ENCODE measurements at places on chromosomes 11 and 22.
A peak's percentile ranks its signal among the peaks of the same experiment; 100 is the strongest.

GRCh38 chr11:35239471-35240075, 100.6 kb downstream of the CD44 start:
- no peak for DNase-seq

DNA sequence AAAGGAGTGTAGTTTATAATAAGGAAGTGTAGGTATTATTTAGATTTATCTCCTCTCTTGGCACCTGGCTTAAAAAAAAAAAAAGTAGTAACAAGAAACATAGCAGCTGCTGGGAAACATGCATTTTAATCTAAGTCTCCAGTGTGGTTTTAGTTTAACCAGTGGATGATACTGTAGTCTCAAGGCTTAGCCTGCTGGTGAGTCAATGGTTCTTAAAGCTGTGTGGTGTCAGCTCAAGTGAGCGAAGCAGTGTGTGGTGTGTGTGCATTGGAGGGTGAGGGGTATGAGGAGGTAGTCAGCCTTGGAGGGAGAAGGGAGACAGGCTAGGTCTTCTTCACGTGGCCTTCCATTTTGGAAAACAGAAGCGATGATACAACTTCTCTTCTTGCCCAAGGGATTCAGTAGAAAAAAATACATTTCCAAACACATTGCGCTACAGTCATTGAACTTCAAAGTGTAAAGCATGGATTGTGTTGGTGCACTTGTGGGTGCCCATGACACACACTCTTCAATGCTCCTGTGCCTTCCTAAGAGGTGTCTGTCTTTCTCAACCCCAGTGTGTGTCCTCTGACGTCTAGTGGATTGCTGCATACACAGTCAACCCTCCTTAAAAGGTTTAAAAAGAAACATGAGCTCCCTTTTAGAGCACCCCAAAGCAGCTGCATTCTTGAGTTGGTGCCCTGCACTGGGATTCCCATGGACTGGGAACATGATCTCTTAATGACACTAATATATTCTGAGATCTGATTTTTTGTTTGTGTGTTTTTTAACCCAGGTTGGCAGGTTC, 40.1 kb downstream of the ZBTB16 start:
- no peak for DNase-seq

DNA sequence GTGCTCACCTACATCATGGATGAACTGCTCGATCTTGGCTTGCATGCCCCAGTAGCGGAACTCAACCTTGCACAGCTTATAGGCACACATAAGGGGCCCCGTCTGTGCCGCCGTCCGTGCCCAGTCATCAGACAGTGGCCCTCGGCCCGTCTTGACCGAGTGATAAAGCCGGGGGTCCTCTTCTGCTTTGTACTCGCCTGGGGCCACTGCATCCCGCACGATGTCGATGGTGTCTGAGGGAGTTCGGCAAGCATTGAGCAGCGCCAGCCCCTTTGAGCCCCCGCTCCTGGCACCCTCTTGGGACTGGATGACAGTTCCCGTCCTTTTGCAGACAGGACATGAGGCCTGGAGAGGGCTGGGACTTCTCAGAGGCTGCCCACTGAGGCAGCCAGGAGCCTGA, 3.3 kb downstream of the PITPNM1 start:
- DNase-seq, result no peak

GRCh38 chr22:26789951-26790350, 132.6 kb downstream of the MIAT start:
- DNase-seq, result no peak

- DNase-seq, result no peak
Measured at GRCh38 chr11:93526641-93527583, 16.3 kb downstream of the SMCO4 start.

- DNase-seq, result no peak
Measured at GRCh38 chr11:75087319-75088305, 9.1 kb downstream of the OR2AT4 start.

GRCh38 chr11:5605849-5606248, 9.4 kb downstream of the TRIM6 start:
- no peak for DNase-seq

GRCh38 chr22:44839721-44840120, 87.3 kb downstream of the ARHGAP8 start:
- no peak for DNase-seq

DNA sequence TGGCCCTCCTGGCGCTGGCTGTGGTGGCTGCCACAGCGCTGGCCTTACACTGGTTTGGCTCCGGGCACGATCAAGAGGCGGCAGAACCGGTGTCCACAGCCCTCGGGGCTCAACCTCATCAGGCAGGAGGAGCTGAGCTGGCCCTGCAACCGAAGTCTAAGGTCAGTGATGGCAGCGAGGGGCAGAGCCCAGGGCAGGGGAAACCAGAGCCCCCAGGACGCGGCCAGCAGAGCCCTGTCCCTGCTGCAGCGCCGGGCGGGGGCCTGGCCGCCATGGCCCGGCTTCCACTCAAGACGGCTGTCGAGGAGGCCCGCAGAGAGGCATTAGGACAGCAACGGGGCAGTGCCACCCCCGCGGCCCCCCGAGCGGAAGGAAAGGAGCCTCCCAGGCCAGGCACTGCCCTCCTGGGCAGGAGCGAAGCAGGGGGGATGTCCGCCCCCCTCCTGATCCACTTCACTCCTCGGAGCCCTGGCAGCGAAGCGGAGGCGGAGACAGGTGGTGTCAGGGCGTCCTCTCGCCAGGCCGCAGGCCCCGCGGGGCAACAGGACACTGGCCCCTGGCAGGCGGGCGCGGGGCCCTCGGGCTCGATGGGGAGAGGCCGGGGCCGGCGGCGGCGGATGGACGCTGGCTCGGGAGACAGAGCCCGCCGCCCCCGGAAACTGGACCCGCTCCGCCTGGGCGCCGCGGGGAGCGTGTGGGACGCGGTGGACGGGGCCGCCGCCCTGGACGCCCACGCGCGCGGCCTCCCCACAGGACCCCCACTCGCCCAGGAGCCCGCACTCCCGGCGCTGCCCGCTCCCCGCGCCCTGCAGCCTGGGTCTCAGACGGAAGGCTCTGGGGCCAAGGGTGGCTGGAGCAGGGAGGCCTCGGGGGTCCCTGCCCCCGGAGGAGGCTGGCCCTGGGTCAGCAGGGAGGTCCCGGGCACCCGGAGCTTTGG, 895 bp downstream of the KLHDC7B start:
- no peak for DNase-seq

DNA sequence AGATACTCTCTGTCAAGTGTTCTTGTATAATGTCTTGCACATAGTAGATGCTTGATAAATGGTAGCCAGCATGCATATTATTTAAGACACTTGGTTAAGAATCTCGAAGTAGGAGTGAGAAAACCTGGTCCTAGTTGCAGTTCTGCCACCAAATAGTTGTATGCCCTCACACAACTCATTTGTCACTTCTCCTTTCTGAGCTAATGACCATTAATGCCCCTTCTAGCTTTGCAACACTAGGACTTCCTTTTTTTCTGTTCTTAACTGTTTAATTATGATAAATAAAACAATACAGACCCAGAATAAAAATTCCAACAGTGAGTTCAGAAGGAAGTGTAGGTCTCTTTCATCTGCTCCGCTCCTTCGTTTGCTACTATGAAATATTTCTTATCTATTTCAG, 453.6 kb downstream of the TMEM135 start:
- DNase-seq, result no peak

DNA sequence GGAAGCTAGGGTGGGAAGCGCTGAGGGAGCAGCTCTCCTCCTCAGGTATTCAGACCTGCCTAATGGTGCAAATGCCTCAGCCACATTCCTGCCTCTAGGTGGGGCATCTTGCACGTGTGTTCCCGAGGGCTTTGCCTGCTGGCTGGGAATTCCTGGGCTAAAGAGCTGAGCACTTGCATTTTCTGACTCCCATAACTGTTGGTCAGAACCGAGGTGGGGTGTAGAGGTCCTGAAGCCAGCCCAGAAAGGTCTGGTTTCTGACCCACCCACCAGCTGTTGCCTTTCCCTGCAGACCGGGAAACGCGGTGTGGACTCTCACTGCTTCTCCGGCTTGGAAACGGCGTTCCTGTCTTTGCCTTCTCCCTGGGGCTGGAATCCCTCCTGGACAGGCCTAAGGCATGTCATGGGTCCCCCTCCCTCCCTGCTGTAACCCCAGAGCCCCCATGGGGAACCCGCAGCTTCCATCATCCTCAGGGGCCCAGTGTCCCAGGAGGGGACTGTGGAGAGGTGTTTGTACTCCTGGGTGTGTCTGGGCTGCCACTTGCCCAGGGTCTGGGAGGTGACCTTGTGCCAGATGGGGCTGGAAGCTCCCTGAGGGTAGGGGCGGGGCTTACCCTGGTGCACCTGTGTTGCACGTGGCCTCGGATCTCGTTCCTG, 24.0 kb upstream of the SMIM38 start:
- peak; percentile 77 for DNase-seq

- peak; percentile 7 for DNase-seq
Measured at GRCh38 chr11:78460471-78460870, 42.9 kb upstream of the GAB2 start.

- peak; percentile 33 for DNase-seq
Measured at GRCh38 chr11:19472679-19473078, 231.9 kb upstream of the E2F8 start.

GRCh38 chr11:8383627-8384026, 119.9 kb upstream of the LMO1 start:
- no peak for DNase-seq

DNA sequence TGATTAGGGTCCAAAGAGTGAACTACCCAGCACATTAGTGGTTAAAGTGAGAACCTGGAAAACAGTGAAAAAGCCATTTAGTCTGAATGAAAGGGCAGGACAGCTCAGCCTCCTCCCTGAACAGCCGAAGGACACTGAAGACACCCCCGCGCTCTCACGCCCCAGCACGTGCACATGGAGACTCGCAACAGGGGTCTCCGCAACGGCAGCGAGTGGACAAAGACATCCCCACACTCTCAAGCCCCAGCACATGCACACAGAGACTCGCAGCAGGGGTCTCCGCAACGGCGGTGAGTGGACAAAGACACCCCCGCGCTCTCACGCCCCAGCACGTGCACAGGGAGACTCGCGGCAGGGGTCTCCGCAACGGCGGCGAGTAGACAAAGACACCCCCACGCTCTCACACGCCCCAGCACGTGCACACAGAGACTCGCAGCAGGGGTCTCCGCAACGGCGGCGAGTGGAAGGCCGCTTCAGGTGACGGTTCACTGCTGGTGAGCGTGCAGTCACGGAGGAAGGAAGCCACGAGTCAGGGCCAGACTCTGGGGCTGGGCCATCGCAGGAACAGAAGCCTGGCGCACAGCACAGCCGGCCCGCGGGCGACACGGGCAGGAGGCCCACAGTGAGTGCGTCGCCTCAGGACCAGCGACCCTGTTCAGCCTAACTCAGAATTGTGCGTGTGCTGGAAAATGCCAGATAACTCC, 43.6 kb downstream of the BRD1 start:
- DNase-seq, result no peak

All from kidney glomerular epithelial cell (primary cell).